ENCODE measurements at places on chromosomes 1 and 21. TPM values are rescaled to one million over a fixed set of nuclear protein-coding genes. Genes with fewer than 3 reads are reported as not detected.

The CD2 gene
- 0.35 TPM for total RNA-seq

GRCh38 chr1:84940481-84940880 lies 47.5 kb upstream of the LPAR3 start:
- DNase-seq = no peak

The SETD4 gene
- total RNA-seq = 40.4 TPM

GRCh38 chr1:99669376-99669775 lies 23.5 kb downstream of the PALMD start:
- no peak for DNase-seq

The CHIA gene
- not detected for total RNA-seq

- no peak for DNase-seq
Measured at GRCh38 chr21:32035617-32036016, 162.8 kb downstream of the HUNK start.

- no peak for DNase-seq
Measured at GRCh38 chr1:74995821-74996220, 138.4 kb upstream of the LHX8 start.

- DNase-seq = no peak
Measured at GRCh38 chr1:175434283-175434860, 241.8 kb upstream of the KIAA0040 start.

The SPATA1 gene
- total RNA-seq = 4.6 TPM

GRCh38 chr1:234704106-234704887 lies 94.3 kb upstream of the IRF2BP2 start:
- DNase-seq = no peak

DNA sequence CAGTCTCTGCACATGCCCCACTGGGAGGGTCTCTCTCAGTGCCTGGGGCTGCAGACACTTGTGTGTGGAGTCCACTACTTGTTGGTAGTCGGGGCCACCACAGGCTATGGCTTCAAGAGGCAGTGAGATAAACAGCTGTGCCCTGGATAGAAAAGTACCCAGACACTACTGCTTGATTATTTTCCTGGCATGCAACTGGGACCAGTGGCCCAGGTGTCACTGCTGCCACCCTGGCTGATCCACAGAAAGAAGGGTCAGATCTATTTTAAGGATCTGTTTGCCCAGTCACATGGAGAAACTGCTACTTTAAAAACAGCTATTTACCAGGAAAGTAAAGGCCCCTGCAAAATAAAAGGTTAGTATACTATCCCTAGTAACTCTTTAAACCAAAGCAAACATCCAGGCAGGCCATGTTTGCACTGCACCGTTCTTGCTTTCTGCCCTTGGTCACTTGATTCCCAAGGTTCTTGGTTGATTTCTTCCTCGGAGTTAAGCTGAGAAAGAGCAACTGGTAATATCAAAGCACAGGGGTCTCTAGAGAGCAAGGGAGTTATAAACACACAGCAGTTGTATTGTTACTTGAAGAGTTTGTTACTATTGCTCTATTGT lies 99.9 kb downstream of the GLUL start:
- no peak for DNase-seq

The FNBP1L gene
- 3.3 TPM for total RNA-seq

The TMPRSS15 gene
- total RNA-seq = not detected

The KCNN3 gene
- 1.1 TPM for total RNA-seq

The FOXO6 gene
- total RNA-seq = 0.55 TPM

GRCh38 chr1:147890177-147890790 lies 12.3 kb upstream of the GJA8 start:
- peak; percentile 40 for DNase-seq

GRCh38 chr1:208437401-208437800 lies 193.2 kb upstream of the PLXNA2 start:
- no peak for DNase-seq

The ACTN2 gene
- not detected for total RNA-seq
